Fibroblast of skin of scalp (primary cell): ENCODE measurements at places on chromosomes 6 and 20.

DNA sequence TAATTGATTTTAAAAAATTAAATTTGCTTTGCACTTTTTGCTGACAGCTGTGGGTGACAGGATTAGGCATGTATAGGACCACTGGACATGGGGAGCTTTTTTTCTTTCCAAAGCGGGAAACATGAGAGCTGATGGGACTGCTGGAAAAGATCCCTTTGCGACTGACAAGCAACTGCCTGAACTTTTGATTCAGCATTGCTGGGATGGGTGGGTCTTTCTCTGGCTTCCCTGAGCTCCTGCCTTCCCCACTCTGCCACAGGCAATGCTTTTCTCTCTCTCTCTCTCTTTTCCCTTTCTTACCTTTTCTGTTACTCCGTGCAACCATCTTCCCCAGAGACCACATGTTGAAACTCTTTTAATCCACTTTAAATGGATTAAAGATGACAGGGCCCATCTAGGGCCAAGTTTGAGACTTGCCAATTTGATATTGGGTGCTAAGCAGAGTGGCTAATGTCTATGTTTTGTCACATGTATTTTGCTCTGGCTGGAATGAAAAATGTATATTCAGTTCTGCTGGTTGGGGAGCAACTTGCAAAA lies 33.5 kb upstream of the TPD52L1 start:
- no peak for DNase-seq

- DNase-seq, result no peak
These were observed 18.8 kb downstream of the ZKSCAN3 start for GRCh38 chr6:28368522-28368921.

DNA sequence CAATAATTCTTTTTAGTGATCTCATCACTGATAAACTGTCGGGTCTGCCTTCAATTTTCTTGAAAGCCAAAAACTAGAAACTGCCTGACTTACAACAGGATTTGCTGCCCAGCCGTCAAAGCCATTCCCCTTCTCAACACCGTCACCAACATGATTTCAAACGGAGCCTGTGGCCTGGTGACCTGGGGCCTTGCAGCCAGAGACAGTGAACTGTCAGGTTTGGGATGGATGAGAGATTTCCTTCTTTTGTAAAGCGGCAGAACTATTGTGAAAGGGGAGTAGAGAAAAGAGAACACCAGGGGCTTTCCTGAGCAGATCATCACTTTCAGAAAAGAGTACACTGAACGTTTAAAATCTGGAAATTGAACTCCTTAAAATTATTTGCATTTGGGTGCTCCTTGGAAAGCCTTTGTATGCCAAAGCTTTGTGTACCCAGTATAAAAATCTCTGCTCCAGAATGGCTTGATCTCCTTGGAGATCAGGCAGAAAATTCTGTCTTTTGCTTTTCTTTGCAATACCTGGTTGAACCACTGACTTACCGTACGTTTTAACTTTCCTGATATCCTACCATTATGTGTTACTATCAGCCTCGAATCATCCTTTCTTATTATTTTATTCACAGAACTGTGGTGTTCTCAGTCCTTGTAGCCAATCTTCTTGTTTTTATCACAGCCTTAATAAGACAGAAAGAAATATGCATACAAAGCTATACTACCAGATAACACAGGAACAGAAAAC lies 125.2 kb downstream of the PACRG start:
- no peak for DNase-seq

- DNase-seq, result peak; percentile 11
These were observed 122.6 kb upstream of the MLN start for GRCh38 chr6:33926451-33926850.

DNA sequence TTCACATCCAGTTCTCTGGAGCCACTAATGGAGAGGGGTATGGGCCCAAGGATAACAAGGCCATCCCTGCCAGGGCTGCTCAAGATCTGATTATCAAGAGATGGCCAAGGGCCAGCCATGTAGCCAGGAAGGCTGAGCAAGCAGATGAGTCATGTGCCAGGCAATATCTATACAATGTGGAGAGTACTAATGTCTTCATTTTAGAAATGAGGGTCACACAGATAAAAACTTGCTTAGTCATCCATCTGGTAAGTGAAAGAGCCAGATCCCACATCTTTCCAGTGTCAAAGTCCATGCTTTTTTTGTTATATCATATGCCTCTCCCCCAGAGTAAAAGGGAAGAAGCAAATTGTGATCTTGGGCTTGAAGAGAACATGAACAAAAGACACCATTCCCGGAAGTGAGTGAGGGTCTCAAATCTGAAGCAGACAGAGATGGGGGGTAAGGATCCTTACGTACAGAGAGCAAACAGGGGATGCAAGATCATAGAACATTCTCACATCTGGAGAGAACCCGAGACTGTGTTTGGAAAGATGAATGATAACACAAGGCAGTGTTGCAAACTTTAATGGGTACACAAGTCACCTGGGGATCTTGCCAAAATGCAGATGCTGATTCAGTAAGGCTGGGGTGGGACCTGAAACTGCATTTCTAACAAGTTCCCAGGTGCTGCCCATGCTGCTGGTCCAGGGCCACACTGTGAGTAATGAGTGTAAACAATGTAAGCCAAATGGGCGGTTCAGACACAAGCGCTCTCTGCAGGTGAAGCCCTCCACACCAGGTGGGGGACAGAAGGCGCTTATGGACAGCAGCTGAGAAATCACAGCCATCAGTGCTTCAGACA lies 20.0 kb upstream of the GSTA3 start:
- peak; percentile 92 for DNase-seq

GRCh38 chr20:35287509-35288324 lies 3.1 kb upstream of the EIF6 start:
- no peak for DNase-seq

GRCh38 chr6:155738602-155739105 lies 283.0 kb upstream of the NOX3 start:
- no peak for DNase-seq

GRCh38 chr6:8707956-8708772 lies 272.8 kb upstream of the SLC35B3 start:
- peak; percentile 19 for DNase-seq

GRCh38 chr6:169723991-169724493 lies 258 bp downstream of the PHF10 start:
- peak; percentile 43 for DNase-seq
